ENCODE measurements at places on chromosomes 16 and 17. TPM values are rescaled to one million over a fixed set of nuclear protein-coding genes. Genes with fewer than 3 reads are reported as not detected.

CEP295NL gene
- 2.2 TPM for total RNA-seq

ZNF207 gene
- total RNA-seq: 97.0 TPM

TP53I13 gene
- total RNA-seq: 23.3 TPM

PRR15L gene
- total RNA-seq: not detected

CCL22 gene
- total RNA-seq: not detected

SLC5A11 gene
- 0.27 TPM for total RNA-seq

NOG gene
- 3.2 TPM for total RNA-seq

SULT1A4 gene
- total RNA-seq: 5.4 TPM

MYO15B gene
- total RNA-seq: 1.5 TPM

KCNH6 gene
- total RNA-seq: not detected

TMIGD1 gene
- not detected for total RNA-seq

CTRB2 gene
- total RNA-seq: not detected

CDH5 gene
- total RNA-seq: 589 TPM

MYH8 gene
- total RNA-seq: not detected

MT1A gene
- 3.3 TPM for total RNA-seq

HSPB9 gene
- total RNA-seq: not detected

PLD6 gene
- total RNA-seq: 0.66 TPM

SGSM2 gene
- 29.4 TPM for total RNA-seq

INCA1 gene
- total RNA-seq: 0.18 TPM

SP2 gene
- 1.6 TPM for total RNA-seq

ACSM5 gene
- total RNA-seq: not detected

STRADA gene
- 22.3 TPM for total RNA-seq

SLC5A10 gene
- not detected for total RNA-seq

TIMP2 gene
- 31.5 TPM for total RNA-seq

NGFR gene
- total RNA-seq: under 0.01 TPM

ZNF423 gene
- 1.5 TPM for total RNA-seq

CCL1 gene
- total RNA-seq: 0.09 TPM

SEPTIN1 gene
- total RNA-seq: 0.09 TPM

CDH3 gene
- under 0.01 TPM for total RNA-seq

CCDC182 gene
- total RNA-seq: not detected

GJD3 gene
- total RNA-seq: not detected

AATK gene
- total RNA-seq: 2.4 TPM

MSLN gene
- not detected for total RNA-seq

AKAP1 gene
- total RNA-seq: 27.3 TPM

KRT39 gene
- total RNA-seq: not detected

NPIPA2 gene
- total RNA-seq: 0.45 TPM

SUPT4H1 gene
- total RNA-seq: 38.3 TPM

ACAP1 gene
- total RNA-seq: 0.66 TPM

SLC16A13 gene
- 0.54 TPM for total RNA-seq

ABCA8 gene
- total RNA-seq: 15.6 TPM

KCNH4 gene
- under 0.01 TPM for total RNA-seq

NTHL1 gene
- total RNA-seq: 52.5 TPM

MILR1 gene
- total RNA-seq: 2.7 TPM

GRAPL gene
- 40.6 TPM for total RNA-seq

SEZ6L2 gene
- total RNA-seq: 1.2 TPM

ECI1 gene
- 25.7 TPM for total RNA-seq

ITGAD gene
- not detected for total RNA-seq

HBM gene
- total RNA-seq: not detected
